ENCODE measurements at places on chromosomes 2 and 18.

DNA sequence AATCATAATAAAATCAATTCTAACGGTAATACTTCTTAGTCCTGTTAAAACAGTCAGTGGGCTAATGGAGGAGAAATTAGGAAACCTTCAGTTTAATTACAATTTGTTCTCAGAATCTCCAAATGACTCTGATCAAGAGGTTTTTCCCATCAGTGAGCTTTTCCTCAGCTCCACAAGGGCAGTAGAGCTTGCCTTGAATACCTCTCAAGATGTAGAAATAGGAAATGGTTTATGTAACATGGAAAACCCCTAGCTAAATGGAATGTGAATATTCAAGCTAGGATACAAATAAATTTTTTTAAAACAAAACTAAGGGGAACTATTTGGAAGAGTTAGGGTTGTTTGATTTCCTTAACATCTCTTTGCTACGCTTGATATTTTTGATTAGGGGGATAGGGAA lies 87.5 kb downstream of the PLEKHM3 start:
- no peak for DNase-seq

DNA sequence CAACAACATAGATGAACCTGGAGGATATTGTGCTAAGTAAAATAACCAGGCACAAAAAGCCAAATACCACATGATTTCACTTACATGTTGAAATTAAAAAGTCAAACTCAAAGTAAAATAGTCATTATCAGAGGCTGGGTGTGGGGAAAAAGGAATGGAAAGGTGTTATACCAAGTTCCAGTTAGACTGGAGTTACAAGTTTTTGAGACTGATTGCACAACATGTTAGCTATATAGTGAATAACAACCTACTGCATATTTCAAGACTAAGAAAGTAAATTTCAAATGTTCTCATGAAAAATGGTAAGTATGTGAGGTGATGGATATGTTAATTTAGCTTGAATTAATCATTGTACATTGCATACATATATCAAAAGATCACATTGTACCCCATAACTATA lies 116.8 kb upstream of the HNMT start:
- DNase-seq = no peak

- DNase-seq = no peak
Observed at GRCh38 chr2:99480390-99480789, 9.4 kb downstream of the REV1 start.

- no peak for DNase-seq
Observed at GRCh38 chr2:173434762-173435569, 80.3 kb downstream of the CDCA7 start.

- no peak for DNase-seq
Observed at GRCh38 chr2:100640431-100641124, 77.8 kb downstream of the PDCL3 start.

- DNase-seq = no peak
Observed at GRCh38 chr18:28412521-28412920, 235.6 kb upstream of the CDH2 start.

DNA sequence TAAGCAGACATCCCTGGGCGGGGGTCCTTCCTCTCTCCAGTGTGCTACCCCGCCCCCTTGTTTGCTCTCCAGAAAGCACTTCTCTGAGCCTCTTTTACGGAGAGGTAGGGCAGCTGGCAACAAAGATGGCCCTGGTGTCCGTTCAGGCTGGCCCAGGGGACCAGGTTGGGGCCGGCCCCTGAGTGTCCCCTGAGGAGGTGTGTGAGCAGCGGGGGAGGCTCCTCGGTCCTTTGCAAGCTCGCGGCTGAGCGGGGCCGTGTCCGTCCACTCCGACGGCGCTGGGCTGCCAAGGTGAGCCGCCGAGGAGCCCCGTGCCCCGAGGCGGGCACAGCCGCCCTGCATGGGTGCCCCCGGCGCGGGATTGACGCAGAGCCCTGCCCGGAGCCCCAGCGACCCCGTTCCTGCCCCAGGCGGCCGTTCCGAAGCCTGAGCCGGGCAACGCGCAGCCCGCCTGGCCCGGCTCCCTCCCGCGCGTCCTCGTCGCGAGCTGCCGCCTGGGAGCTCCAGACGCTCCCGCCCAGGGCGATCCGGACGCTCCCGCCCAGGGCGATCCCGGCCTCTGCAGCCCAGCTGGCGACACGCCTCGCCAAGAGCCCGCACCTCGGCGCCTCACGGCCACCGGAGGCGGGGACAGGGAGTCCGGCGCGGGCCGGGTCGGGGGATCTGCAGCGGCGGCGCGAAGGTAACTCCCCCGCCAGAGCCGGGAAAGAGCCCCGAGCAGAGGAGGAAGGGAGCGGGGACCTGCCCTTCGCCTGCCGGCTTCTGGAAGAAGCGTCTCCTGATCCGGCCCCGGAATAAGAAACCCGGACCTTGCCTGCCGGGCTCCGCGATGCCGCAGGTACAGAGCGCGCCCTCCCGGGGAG lies at the start of gene PROKR1:
Gene PROKR1 (plus strand): TSS at position 569 of the 863 bp plus-strand sequence. CDS start 2,243 bp downstream, outside the sequence.
- DNase-seq = no peak

GRCh38 chr2:237072067-237072931 lies 13.4 kb upstream of the COPS8 start:
- no peak for DNase-seq

DNA sequence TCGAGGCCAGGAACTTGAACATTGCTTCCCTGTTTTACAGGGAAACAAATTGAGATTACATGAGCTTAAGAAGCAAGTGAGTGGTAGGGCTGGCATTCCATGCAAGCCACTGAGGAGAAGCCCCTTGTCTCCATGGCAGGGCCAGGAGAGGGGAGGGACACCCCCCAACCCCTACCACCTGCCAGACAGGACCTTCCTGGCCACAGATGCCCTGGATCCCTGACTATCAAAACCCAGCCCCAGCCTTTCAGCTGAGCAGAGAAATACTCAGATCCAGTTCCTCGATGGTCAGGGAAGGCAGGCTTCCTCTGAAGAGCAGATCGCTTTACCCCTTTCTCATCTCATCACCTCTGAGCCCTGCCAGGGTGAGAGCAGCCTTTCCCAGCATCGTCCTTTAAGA lies 53.8 kb upstream of the ALPP start:
- DNase-seq = no peak

DNA sequence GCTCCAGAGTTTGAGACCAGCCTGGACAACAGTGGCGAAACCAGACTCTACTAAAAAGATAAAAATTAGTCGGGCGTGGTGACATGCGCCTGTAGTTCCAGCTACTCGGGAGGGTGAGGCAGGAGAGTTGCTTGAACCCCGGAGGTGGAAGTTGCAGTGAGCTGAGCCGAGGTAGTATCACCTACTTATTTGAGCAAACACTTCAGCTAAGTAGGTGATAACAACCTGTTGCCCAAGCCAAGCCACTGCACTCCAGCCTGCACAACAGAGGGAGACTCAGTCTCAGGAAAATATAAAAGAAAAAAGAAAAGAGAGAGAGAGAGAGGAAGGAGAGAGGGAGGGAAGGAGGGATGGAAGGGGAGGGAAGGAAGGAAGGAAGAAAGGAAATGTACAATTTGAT lies 21.3 kb downstream of the FER1L5 start:
- no peak for DNase-seq

DNA sequence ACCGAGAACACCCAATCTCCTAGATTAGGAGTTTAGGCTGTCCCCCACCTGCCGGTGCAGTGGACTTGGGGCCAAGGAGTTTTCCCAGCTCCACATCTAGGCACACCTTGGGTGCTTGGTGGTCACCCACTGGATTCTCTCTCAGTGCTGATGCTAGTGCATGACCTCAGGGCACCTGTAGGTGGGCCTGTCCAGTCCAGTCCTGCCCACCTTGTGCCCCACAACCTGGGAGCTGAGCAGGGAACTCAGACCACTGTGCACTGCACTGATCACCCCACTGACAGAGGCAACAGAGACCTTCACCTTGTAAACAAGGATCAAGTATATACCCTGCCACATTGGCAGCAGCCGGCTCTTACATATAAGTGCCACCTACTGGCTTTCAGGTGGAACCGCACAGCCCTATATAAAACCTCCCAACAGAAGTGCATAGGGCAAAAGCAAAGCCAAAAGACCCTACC lies 12.7 kb upstream of the CDH19 start:
- no peak for DNase-seq
